ENCODE measurements at places on chromosomes 6 and 20. TPM values are rescaled to one million over a fixed set of nuclear protein-coding genes. Genes with fewer than 3 reads are reported as not detected.

Gene SLC35D3
- 1.5 TPM for total RNA-seq

DNA sequence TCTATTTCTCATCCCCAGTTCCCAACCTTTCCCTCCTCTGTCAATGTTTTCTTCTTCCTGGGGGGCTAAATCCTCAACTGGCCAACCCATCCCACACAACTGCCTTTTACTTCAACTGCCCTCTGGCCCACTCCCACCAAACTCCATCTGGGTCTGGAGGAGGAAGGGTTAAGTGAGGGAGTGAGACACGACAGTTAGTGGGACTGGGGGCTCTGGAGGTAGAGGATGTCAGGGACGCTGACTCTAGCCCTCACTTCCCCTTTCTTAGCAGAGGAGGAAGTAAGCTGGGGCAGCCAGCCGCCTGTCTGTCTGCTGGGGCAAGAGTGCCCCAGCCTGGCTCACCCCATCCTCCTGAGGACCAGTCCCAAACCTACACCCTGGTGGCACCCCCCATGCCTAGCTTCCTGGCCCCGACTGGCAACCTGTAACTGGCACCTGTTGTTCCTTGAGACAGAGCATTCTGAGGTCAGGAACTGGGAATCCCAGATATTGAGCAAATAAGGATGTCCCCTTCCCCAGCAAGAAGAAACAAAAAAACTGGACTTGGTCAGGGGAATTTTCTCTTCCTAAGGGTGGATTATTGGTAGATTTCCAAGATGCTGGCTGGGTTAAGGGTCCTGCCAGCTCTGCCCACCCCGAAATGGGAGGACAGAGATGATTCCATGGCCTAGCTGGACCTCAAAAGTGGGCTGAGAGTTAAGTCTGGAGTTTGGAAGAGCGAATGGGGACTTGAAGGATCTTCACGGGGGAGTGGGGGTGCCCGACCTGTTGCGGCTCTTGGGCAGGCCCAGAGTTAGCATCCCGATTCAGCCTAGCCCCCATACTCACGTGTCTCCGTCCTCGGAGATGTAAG, 971 bp downstream of the NFKBIE start:
- no peak for DNase-seq

DNA sequence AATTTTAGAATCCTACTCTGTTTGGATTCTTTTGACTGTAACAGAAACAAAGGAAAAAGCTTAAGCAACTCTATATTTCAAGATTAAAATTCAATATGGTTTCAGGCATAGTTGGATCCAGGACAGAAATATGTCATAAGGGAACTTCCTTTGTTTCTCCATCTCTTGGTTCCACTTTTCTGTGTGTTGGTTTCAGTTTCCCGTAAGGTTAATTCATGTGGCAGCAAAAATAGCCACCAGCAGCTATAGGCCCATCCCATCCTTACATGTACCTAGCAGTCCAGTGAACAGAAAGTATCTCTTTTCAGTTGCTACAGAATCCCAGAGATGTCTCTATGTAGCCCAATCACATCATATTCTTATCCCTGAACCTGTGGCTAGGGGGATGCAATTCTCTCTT, 8.8 kb upstream of the FAM8A1 start:
- no peak for DNase-seq

- no peak for DNase-seq
These were observed 156.4 kb downstream of the MTHFD1L start for GRCh38 chr6:151021896-151022295.

DNA sequence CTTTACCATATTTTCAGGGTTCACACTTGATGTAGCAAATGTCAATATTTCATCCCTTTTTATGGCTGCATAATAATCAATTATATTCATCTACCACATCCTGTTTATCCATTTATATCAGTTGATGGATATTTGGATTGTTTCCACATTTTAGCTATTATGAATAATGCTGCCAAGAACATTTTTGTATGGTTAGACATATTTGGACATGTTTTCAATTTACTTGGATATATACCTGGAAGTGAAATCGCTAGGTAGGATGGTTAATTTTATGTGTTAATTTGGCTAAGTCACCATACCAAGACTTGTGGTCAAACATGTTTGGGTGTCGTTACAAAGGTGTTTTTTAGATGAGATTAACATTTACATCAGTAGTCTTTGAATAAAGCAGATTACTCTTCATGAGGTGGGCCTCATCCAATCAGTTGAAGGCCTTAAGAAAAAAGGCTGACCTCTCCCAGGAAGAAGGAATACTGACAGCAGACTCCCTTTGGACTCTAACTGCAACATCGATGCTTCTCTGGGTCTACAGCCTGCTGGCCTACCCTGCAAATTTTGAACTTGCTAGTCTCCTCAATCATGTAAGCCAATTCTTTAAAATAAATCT, 196.5 kb downstream of the BACH2 start:
- DNase-seq, result no peak

DNA sequence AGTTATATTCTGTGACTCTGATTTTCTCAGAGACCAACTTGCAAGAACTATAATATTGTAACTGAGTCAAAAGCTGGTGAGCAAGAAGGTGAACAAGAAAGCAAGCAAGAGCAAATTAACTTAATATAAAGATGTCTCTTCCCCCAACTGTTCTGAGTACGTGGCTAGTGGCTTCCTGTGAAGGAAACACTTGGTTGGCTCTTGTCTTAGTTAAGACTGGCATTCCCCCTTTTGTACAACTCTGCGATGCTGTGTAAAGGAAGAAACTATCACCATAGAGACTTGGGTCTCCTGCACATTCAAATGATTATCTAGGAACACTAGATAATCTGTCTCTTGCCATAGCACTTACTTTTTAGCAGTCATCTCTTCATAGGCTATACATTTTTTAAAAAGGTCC, 47.3 kb upstream of the TNFAIP3 start:
- no peak for DNase-seq

Gene MLIP
- not detected for total RNA-seq

Gene WFDC10B
- not detected for total RNA-seq

DNA sequence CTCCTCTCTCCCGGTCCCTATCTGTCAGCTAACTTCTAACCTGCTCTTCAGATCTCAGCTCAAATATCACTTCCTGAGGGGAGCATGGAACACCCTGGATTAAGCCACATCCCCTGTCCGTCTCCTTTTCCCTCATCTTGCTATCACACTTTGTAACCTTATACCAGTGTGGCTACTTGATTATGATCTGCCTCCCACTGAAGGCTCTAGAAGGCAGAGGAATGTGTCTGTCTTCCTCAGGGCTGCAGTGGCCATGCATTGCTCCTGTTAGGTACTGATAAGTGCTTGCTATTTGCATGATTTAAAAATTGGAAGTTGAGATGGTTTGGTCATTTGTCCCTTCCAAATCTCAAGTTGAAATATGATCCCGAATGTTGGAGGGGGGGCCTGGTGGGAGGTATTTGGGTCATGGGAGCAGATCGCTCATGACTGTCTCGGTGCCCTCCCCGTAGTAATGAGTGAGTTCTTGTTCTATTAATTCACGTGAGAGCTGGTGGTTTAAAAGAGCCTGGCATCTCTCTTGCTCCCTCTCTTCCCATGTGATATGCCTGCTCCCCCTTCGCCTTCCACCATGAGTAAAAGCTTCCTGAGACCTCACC, 71.4 kb downstream of the PLCB4 start:
- DNase-seq, result no peak

All from GM23338 (cell line).